ENCODE measurements at places on chromosomes 11 and 22.

DNA sequence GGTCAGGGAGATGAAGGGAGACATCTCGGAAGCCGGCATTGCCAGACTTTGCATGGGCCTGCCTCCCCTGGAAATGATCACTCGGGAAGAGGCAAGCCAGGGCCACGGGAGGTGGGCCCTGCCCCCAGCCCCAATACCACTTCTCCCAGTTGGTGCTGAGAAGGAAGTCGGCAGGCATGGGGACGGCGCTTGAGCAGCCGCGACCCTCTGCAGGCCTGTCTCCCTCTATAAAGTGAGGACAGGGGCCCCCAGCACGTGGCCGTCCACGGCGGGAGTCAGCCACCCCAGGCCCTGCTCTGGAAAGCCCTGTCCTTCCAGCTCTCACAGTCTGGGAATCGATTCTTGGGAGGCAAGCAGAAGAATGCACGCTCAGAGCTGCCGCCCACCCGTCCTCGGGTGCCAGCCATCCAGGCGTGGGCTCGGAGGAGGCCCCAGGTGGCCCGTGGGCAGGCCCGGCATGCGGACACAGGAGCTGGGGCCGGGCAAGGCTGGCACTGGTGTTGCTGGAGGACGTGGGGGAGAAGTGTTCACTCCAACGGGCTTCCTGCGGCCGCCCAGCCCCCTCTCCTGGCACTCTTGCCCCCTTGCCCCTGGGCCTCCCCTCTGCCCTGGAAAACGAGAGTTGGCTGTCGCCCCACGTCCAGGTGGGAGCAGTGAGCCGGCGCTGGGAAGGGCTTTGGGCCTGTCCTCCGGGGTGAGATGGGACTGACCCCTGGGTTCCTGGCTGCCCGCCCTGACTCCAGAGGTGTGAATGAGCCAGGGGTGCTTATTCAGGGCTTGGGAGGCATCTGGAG, 77.5 kb downstream of the CACNA1I start:
- no peak for DNase-seq

DNA sequence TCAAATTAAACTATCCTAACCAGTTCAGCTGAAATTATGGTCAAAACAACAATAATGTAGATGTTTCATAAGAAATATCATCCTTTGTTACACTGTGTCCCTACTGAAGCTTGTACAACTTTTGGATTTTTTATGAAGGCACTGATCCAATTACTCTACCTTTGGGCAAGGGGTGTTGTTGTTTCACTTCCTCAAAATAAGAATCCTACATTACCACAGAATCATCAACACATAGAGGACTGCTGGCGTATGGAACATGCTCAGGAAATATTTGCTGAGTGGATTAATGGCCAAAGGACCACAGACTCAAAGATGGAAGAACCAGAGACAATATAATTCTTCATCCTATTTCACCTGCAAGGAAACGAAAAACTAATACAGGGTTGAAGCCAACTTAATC, 907.5 kb upstream of the CCDC90B start:
- no peak for DNase-seq

GRCh38 chr11:44950625-44951476, at the start of gene TP53I11:
TSS of gene TP53I11 (minus strand) at chr11:44950883. CDS start at chr11:44938335, 12,548 bp downstream.
- no peak for DNase-seq

- DNase-seq, result no peak
These were observed 112.1 kb upstream of the FGF3 start for GRCh38 chr11:69931060-69931910.

GRCh38 chr11:67022341-67022933, 497 bp upstream of the SYT12 start:
- no peak for DNase-seq

DNA sequence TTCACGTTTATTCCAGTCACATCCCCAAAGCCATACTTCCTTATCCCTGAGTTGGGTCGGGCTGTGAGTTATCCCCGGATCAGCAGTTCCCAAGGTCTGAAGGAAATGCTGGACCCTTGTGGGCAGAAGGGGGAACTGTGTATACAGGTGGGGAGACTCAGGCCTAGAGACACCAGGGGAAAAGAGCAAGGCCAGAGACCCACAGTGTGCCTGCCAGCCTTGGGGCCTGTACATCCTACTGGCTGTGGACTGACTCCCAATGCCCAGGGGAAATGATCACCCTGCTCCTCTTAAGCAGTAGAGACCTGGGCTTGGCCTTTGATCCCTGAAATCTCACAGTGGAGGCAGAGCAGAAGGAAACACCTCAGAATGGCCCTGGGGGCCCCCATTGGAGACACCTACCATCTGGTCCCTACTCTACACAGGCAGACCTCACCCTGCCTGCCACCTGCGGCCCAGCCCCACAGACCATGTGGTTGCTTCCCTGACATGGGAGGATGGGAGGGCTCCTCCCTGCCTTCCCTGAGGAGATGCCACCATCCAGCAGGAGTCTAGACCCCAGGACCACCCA, 1.3 kb downstream of the SELENOM start:
- DNase-seq, result no peak

GRCh38 chr11:37171451-37171850, 573.4 kb upstream of the RAG2 start:
- no peak for DNase-seq

DNA sequence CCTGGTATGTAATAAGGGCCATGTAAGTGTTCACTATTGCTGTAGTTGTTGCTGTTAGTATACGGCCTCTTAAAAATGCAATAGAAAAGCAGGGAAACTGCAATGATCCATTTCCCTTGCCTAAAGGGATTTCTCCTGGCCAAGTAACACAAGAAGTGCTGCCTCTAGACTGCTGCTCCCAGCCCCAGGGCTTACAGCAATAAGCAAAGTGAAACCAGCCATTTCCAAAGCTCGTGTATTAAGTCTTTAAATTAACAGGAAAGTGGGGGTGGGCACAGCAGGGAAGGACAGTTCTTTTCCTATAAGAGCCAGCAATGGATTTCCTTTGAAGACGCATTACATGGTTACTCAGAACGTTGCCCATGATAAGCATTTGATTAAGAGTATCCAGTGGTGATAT, 36.9 kb upstream of the WT1 start:
- no peak for DNase-seq

- no peak for DNase-seq
These were observed 3.9 kb downstream of the P2RY2 start for GRCh38 chr11:73221996-73222395.

- no peak for DNase-seq
These were observed 728 bp downstream of the RPL3 start for GRCh38 chr22:39318507-39319283.

GRCh38 chr11:45347348-45348082, 61.4 kb upstream of the SYT13 start:
- DNase-seq, result no peak

- no peak for DNase-seq
These were observed 130.9 kb upstream of the SEZ6L start for GRCh38 chr22:26038365-26038764.

- no peak for DNase-seq
These were observed 944.6 kb downstream of the OPCML start for GRCh38 chr11:132587716-132588115.

DNA sequence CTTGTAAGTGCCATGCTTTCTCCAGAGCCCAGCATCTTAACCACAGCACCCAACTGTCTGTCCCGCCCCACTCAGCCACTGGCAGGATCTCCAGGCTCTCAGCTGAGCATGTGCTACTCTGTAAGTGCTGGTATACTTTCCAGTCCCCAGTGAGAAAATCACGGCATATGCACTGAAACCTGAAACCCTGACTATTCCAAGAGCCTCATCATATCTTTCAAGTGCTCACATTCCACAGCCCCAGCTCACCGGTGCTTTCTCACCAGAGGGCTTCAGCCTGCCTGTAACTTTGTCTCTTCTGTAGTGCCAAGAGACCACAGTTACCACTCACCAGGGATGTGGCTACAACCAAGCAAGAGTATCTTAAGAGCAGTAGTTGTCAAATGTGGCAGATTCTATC, 24.4 kb upstream of the PAMR1 start:
- no peak for DNase-seq

- DNase-seq, result no peak
These were observed 43.7 kb downstream of the BSX start for GRCh38 chr11:122937983-122938382.

DNA sequence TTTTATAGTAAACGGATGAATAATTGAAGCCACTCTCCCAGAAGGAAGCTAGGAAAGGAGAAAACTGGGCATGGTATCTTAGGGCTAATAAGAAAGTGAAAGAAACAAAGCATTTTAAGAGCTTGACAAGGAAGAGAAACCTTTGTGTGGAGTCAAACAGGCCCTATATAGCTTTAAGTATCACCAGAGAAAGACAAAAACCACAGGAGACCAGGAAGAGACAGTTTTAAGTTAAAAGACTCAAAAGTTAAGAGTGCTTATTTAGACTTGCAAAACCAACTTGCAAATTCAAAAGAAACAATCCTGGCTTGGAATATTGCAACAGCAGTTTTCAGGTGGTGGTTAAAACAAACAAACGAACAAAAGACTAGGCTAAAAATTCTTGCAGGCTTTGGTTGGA, 3.4 kb downstream of the PAK1 start:
- DNase-seq, result no peak

DNA sequence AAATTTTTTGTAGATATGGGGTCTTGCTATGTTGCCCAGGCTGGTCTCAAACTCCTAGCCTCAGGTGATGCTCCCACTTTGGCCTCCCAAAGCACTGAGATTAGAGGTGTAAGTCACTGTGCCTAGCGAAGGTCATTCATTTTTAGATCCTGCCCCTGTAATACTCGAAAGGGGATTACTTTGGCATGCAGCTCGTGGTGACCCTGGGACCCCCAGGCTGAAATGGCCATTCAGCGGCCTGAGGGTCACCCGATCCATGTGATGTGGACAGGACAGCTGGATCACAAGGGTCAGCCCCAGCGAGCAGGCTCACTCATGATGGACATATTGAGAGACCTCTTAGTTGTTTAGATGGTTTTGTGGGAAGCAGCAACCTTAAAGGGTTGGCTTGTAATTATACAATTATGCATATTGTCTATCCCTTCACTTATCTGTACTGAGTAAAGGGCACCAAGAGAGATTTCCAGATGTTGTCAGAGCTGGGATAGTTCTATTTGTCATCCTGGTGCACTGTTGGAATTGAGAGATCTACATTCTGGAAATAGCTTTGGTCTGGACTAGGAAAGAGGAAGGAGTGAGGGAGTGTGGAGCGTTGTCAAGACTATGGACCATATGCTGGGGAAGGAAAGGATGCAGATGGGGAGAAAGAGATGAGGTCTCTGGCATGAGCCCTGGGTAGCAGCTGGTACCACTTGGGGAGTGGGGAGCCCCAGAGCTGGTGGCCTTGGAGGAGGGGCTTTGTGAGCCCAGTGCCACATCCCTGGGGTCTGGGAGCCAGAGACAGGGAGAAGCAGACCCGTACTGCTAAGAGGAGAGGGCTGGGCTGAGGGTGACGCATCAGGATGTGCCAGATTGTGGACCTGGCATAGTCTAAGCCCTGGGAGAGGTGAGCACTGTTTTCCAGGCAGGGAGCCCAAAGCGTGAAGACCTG, 15.5 kb downstream of the RHBDD3 start:
- DNase-seq, result no peak

DNA sequence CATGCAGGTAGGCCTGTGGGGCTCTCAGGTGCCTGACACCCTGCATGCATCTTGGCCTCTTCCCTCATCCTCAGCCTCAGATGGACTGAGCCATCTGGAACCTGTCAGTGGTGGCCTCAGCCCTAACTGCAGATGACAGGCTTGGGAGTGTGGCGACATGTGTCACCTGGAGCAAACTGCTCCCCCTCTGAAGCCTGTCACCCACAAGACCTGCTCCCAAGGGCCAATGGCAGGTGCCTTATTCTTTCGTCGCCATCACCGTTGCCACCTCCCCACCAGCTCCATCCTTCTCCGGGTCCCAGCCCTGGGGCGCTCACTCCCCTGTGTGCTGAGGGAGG, 3.6 kb upstream of the SEPTIN5 start:
- no peak for DNase-seq
